ENCODE measurements at places on chromosomes 12 and 14. TPM values are rescaled to one million over a fixed set of nuclear protein-coding genes. Genes with fewer than 3 reads are reported as not detected.

DNA sequence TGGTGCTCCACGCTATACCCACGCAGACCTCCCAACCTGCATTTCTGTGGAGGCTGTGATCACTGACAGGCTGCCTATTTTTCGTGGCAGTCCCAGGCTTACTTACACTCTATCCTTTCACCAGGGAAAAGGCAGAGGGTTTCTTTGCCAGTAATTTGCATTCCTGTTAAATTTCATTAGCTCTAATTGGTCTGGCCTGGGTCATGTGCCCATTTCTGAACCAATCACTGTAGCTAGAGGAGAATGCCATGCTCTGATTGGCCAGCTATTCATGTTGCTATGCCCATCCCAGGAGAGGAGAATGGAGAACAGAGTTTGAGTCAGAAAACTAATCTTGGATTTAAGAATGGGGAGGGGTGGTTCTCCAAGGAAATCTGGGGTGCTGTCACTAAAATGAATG lies 43.2 kb upstream of the TUNAR start:
- DNase-seq: no peak

GRCh38 chr12:85394065-85394464 lies 114.0 kb downstream of the ALX1 start:
- DNase-seq: no peak

DNA sequence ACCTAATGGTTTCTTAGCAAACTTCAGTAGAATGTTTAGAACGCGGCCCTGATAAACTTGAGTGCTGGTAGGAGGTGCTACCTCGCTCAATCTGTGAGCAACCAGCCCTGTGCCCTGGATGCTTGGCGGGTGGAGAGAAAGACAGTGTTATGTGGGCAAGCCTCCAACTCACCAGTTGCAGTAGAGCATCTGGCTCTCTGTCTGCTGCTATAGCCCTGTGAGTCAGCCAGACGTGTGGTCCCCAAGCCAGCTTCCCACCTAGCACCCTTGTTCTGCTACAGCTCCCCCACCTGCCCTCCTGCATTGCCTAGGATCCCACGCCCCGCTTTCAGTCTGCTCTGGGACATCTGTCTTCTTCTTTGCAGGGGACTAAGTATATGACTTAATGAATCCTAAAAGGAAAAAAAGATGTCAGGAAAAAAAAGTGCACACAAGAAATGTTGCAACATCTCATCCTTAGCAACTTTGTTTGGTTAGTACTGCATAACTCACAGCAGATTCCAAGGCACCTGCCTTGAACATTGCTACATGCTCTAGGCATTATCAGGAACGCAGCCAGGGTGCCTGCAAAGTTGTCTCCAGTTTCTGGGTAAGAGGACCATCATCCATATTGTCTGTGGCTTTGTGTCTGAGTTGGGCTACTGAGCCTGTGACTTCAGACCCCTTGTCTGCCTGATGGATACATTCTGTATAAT lies 13.6 kb downstream of the SNRNP35 start:
- no peak for DNase-seq

DNA sequence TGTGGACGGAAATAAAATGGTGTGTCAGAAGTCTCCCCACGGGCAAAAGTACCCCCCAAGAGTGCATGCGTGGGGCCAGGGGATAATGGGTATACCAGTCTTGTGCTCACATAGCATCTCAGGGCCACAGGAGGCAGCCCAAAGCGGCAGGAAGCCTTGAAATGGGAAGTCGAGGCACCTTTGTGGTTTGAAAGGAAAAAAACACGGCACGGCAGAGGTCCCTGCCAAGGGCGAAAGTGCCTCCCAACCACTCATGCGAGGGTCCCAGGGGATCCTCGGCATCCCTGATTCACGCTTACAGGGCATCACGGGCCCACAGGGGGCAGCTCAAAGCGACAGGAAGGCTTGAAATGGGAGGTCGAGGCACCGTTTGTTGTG lies 583.2 kb downstream of the ALG10 start:
- DNase-seq: no peak

DNA sequence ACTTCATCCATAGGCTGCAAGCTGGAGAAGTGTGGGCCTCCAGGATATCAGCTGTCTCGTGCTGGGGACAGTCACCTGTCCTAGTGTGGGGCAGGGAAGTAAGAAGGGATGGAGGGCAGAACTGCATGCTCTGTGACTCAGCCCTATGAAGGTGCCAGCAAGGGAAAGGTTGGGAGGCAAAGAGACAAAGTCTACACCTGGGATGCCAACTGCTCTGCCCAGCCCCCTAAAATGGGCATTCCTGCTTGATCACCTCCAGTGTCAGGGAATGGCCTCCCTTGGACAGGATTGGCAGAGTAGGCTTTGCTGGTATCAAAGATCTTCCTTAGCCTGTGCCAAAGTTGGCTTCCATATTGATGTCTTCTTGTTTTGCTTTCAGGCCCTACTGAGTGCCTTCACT lies 335.0 kb downstream of the BCL11B start:
- no peak for DNase-seq

DNA sequence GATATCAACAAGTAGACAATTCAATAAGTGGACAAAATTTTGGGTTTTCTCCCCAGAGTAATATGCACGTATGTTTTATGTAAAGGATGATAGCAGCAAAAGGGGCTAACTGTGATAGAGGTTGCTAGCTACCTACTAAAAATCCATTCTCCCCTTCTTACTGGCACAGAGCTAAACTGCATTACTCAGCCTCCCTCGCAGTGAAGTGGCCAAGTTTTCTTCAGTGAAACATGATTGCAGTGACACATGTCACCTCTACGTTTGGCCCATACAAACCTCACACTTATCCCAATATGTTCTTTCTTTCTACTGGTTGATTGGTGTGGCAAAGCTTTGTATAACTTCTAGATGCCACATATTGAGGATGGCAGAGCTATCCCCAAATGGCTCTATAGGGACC lies 34.3 kb downstream of the GPR65 start:
- DNase-seq: no peak

- peak; percentile 58 for DNase-seq
These were observed 4.4 kb downstream of the SUSD6 start for GRCh38 chr14:69615496-69616407.

ENDOU gene
- total RNA-seq: not detected

CD27 gene
- 4.4 TPM for total RNA-seq

ITGB7 gene
- 9.1 TPM for total RNA-seq

PPP1R13B gene
- total RNA-seq: 67.2 TPM

FOXG1 gene
- total RNA-seq: not detected

TTC6 gene
- total RNA-seq: 6.7 TPM

All from left colon (tissue), 2 donors.